ENCODE measurements at places on chromosomes 5 and 9. TPM values are rescaled to one million over a fixed set of nuclear protein-coding genes. Genes with fewer than 3 reads are reported as not detected.

DNA sequence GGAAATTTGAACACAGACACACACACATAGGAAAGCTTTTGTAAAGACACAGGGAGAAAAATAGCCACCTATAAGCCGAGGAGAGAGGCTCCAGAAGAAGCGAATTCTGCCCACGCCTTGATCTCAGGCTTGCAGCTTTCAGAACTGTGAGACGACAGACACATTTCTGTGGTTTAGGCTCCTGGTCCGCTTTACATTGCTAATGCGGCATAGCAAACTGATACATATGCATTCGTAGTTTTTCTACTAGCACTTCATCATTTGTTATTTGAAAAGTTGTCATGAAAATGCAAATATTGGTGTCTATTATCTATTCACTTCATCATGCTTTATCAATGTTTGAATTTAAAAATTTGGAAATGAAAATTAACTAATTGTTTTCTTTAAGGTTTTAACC is 674.9 kb downstream of the SEMA5A start:
- no peaks in the 10 kb centered on the region for H3K36me3 ChIP-seq
- H3K4me1 ChIP-seq: no peaks in the 10 kb centered on the region
- no peak for DNase-seq
- no peaks in the 10 kb centered on the region for H3K27me3 ChIP-seq

TNFSF15 gene
- not detected for total RNA-seq

GRCh38 chr9:9523476-9524139 is 1089.2 kb downstream of the PTPRD start:
- H3K4me1 ChIP-seq: no peaks in the 10 kb centered on the region
- H3K36me3 ChIP-seq: no peaks in the 10 kb centered on the region
- no peak overlapping the region for H3K27ac ChIP-seq
- no peaks in the 10 kb centered on the region for H3K27me3 ChIP-seq

LSM11 gene
- 6.7 TPM for total RNA-seq

- no peaks in the 10 kb centered on the region for H3K36me3 ChIP-seq
- no peak for DNase-seq
- no peak overlapping the region for H3K4me3 ChIP-seq
- no peaks in the 10 kb centered on the region for H3K27me3 ChIP-seq
- H3K4me1 ChIP-seq: no peaks in the 10 kb centered on the region
Measured at GRCh38 chr5:145981589-145982571, 45.5 kb downstream of the SH3RF2 start.

- H3K4me1 ChIP-seq: no peaks in the 10 kb centered on the region
- DNase-seq: no peak
- H3K27ac ChIP-seq: no peak overlapping the region
- H3K4me3 ChIP-seq: no peak overlapping the region
- H3K36me3 ChIP-seq: no peaks in the 10 kb centered on the region
Measured at GRCh38 chr5:127891942-127892341, 188.8 kb downstream of the CCDC192 start.

DNA sequence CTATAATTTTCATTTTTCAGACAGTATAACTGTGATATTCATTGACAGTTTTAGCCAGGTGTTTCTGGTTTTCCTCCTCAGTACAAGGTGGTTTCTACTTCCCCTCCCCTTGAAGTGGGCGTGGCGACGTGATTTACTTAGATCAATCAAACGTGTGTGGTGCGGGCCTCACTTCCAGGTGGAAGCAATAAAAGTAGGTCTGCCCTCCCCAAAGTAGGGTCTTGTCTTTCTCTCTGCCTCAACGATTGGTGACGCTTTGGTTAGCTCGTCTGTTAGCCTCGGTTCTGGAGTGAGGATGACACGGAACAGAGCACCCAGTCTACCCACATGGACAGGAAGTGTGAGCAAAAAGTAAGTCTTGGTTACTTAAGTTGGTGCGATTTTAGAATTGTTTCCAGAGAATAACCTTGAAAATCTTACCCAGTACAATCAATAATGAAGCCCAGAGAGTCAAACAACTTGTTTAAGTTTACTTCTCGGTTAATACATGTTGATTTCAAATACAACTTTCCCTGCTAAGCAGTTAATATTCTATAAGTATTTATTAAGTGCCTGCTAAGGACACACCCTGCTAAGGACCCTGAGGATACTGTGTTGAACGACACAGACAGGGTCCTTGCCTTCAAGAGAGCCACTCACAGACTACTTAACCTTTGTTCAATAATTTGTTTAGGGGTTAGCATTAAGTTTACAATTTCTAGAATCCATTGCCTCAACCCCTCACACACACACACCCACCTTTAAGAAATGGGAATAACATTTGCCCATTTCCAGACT is 48.4 kb downstream of the COX7C start:
- no peaks in the 10 kb centered on the region for H3K36me3 ChIP-seq
- no peak overlapping the region for H3K4me3 ChIP-seq
- no peaks in the 10 kb centered on the region for H3K27me3 ChIP-seq
- no peak overlapping the region for H3K27ac ChIP-seq

DNA sequence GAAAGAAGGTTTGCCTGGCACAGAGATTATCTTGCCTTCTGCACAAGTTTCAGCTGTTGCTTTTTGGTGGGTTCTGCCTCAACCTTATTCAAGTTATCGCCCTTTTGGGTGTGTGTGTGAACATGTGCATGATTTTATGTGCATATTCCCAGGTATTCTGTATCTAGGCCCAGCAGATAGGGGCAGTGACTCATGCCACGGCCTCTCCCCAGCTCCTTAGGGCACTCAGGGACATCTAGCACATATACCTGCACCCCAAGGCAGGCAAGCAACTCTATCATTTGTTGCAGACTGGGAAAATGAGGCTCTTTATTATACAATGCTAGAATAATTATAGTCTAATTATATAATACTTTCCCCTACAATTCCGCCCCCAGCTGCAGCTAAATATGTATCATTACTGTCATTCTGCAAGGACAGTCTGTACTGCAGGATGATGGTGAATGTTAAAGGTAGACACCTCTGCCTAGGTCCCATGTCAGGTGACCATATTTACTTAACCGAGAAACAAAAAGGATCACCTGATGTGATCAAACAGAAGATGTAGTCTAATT is 128.9 kb downstream of the PDE8B start:
- DNase-seq: no peak
- no peak overlapping the region for H3K27ac ChIP-seq
- H3K27me3 ChIP-seq: no peaks in the 10 kb centered on the region
- H3K4me3 ChIP-seq: no peak overlapping the region
- H3K36me3 ChIP-seq: no peaks in the 10 kb centered on the region

- no peak overlapping the region for H3K27ac ChIP-seq
- H3K36me3 ChIP-seq: no peaks in the 10 kb centered on the region
- no peak overlapping the region for H3K4me3 ChIP-seq
- no peak for DNase-seq
Measured at GRCh38 chr5:59169081-59169767, 586.3 kb downstream of the RAB3C start.

UNC5A gene
- total RNA-seq: not detected

NDST1 gene
- total RNA-seq: 43.2 TPM

WDR38 gene
- not detected for total RNA-seq

DNA sequence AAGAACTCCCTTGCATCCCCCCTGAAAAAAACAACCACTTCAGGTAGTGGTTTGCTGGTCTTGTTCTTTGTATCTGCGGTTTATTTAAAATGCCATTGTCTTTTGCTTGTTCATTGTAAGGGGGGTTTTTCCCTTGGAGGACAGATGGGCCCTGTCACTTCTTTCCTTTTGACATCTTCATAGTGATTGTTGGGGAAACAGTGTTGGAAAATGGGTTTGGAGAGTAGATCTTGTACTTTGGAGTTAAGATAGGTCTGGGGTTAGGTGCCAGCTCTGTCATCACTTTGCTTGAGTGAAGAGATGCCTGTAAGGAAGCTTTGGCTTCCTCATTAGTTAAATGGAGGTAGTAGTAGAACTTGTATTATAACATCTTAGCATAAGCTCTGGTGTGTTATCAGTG is 112.4 kb downstream of the KDM4C start:
- H3K27ac ChIP-seq: no peak overlapping the region
- no peak for DNase-seq
- H3K4me3 ChIP-seq: no peak overlapping the region
- no peaks in the 10 kb centered on the region for H3K4me1 ChIP-seq
- no peaks in the 10 kb centered on the region for H3K27me3 ChIP-seq

DNA sequence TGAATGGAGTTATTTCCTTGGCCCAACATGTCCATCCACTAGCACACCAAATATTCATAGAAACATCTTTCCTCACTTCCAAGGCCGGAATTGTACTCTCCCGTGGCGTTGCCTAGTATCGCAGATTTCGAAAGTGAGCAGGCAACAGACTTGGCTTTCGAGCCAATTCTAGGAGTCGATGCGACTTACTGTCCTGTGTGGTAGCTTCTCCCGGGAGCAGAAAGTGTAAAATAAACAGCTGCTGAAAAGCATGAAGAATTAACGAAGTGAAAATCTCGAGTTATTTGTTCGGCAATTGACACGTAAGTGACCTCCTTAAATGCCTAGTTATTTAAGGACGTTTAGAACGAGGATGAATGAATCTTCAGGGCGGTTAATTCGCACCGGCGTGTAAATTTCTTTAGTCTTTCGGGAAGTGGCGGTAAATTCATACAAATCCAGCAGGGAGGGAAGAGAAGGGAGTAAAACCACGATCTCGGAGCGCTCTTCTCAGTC is 449 bp upstream of the PCSK5 start:
- no peak overlapping the region for H3K4me3 ChIP-seq
- no peaks in the 10 kb centered on the region for H3K36me3 ChIP-seq
- H3K4me1 ChIP-seq: peaks cover 11% of the 10 kb centered on the region
- H3K27me3 ChIP-seq: no peaks in the 10 kb centered on the region
- H3K27ac ChIP-seq: no peak overlapping the region
- no peak for DNase-seq

DNA sequence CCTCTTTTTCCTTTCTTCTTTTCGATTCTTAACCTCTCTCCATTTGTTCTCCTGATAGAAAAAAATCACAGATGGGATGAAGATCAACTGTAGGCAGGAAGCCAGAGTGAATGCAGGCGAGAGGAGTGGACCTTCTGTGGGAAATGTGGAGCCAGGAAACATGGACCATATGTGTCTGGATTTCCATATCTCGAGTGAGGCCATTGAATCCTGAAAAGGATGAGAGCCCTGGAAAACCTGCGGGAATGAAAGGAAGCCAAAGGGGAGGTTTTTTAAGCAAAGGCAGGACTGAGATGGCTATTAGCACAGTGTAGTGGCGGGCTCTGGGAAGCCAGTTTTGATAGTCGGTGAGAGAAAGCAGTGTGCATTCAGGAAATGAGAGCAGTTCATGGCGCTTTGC is 139.5 kb upstream of the C9orf72 start:
- no peaks in the 10 kb centered on the region for H3K4me1 ChIP-seq
- no peak overlapping the region for H3K4me3 ChIP-seq
- no peaks in the 10 kb centered on the region for H3K27me3 ChIP-seq
- no peak for DNase-seq
- H3K36me3 ChIP-seq: no peaks in the 10 kb centered on the region
- H3K27ac ChIP-seq: no peak overlapping the region

DNA sequence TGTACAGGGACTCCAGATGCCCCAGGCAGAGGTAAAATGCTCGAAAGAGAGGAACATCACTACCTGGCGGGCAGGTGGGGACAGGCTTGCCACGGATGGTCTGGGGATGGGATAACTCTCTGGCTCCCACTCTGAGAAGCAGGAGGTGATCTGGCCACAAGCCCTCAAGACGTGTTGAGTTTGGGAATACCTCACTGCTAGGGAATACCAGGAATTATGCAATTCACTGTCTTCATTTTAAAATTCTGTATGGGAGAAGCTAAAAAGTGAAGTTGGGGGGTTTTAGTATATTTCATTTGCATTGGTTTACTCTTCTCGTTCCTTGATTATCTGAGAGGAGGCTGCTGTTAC is 510.4 kb downstream of the CCDC171 start:
- no peaks in the 10 kb centered on the region for H3K4me1 ChIP-seq
- DNase-seq: no peak
- no peaks in the 10 kb centered on the region for H3K36me3 ChIP-seq
- H3K4me3 ChIP-seq: no peak overlapping the region

- H3K27ac ChIP-seq: peak overlapping the region; percentile 87
- H3K27me3 ChIP-seq: no peaks in the 10 kb centered on the region
- peaks cover 21% of the 10 kb centered on the region for H3K4me1 ChIP-seq
- peak overlapping the region; percentile 96 for H3K4me3 ChIP-seq
Measured at GRCh38 chr5:157857816-157858526, 974 bp downstream of the CLINT1 start.

- H3K4me1 ChIP-seq: peaks cover 47% of the 10 kb centered on the region
- H3K27ac ChIP-seq: 0 out of 3 replicates have a peak overlapping the region, but pooled peaks have one; percentile 55
- no peaks in the 10 kb centered on the region for H3K27me3 ChIP-seq
- DNase-seq: no peak
- H3K4me3 ChIP-seq: no peak overlapping the region
Measured at GRCh38 chr9:113886466-113886865, 10.4 kb downstream of the ZNF618 start.

GRCh38 chr9:8555762-8556500 is 756.4 kb upstream of the DMAC1 start:
- no peaks in the 10 kb centered on the region for H3K27me3 ChIP-seq
- H3K36me3 ChIP-seq: no peaks in the 10 kb centered on the region
- H3K27ac ChIP-seq: no peak overlapping the region
- no peak overlapping the region for H3K4me3 ChIP-seq
- H3K4me1 ChIP-seq: no peaks in the 10 kb centered on the region

GRCh38 chr5:86748538-86749105 is 130.9 kb downstream of the COX7C start:
- DNase-seq: no peak
- H3K27me3 ChIP-seq: no peaks in the 10 kb centered on the region
- no peaks in the 10 kb centered on the region for H3K4me1 ChIP-seq
- H3K36me3 ChIP-seq: no peaks in the 10 kb centered on the region
- H3K27ac ChIP-seq: no peak overlapping the region
- H3K4me3 ChIP-seq: no peak overlapping the region

CAMSAP1 gene
- 28.8 TPM for total RNA-seq

DNA sequence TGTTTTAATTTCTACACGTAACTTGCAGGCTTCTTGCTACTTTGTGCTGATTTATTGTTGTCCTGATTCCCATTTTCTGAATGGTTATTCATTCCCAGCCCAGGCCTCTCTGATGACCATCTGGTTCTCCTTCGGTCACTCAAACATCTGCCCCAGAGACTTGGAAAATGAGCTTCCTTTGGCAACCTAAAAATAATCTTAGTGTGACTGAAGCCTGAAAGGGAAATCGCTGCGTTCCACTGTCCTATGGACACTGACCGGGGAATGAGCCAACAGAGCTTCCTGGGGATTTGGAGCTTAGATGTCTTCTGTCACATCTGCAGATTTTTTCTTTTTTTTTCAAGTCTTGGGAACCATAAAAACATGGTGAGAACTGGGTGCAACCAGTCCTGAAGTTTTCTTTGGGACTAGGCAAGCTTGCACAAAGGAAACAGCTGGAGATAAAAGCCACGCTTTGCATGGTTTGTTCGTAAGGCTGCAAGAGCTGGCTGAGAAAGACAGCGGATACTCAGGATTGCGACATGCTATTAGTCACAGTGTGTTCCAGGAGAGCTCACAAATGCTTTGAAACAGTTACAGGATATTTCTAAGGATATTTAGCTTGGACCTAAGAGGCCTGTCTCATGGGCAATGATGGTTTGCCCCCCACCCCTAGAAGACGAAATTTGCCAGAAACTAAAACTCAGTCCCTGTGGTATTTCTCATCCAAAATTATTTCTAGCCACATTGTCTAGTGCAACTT is 146.2 kb downstream of the GOLPH3 start:
- H3K4me3 ChIP-seq: no peak overlapping the region
- H3K27ac ChIP-seq: no peak overlapping the region
- no peak for DNase-seq
- H3K36me3 ChIP-seq: no peaks in the 10 kb centered on the region
- H3K4me1 ChIP-seq: no peaks in the 10 kb centered on the region

GRCh38 chr9:95581900-95582299 is 65.1 kb upstream of the PTCH1 start:
- DNase-seq: no peak
- H3K27me3 ChIP-seq: peaks cover 45% of the 10 kb centered on the region
- H3K4me1 ChIP-seq: no peaks in the 10 kb centered on the region

TNC gene
- total RNA-seq: 0.29 TPM

GRCh38 chr9:38412751-38413150 is 11.5 kb downstream of the IGFBPL1 start:
- no peak overlapping the region for H3K27ac ChIP-seq
- H3K36me3 ChIP-seq: no peaks in the 10 kb centered on the region
- DNase-seq: no peak
- H3K4me3 ChIP-seq: no peak overlapping the region
- peaks cover 58% of the 10 kb centered on the region for H3K27me3 ChIP-seq
